ENCODE measurements at places on chromosomes 7 and 10.

DNA sequence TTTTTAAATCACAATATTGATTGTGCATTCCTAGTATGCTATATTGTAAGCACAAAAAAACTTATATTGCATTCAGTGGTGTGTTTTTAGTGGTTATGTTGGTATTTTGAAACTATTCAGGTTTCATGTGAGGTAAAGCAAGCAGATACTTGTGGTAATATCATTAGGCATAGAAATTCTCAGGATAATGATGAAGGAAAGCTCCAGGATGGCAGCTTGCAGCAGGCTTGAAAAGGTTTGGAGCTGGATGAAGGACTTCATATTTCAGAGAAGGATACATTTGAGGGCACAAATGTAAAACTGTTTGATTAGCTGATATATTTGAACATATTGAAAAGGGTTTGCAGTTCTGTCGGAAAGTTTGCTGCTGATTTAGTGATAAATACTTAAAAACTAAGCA is 17.5 kb downstream of the TRIM24 start:
- no peak for DNase-seq

DNA sequence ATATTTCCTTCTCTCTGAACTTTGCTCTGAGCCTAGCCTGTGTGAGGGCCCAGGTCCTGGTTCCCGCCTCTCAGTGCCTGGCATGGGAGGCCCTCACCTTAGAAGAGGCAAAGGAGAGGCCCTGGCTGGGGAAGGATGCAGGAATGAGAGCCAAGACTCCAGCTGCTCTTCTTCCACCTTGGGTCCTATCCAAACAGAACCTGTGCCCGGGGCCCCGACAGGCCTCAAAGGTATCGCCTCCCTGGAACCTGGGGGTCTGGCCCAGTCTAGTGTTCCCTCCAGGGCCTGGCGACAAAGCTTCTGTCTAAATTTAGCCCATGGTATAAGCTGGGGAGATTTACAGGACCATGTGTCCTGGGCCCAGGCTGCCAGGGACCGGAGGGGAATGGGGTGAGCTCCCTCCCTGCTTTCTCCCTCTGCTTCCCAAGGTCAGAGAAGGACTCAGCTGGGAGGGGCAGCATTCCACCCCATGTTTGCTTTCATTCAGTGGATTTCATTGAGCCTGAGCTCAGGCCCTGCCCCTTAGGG is 12.0 kb upstream of the CRHR2 start:
- DNase-seq = no peak

GRCh38 chr10:75660823-75661222 is 229.4 kb downstream of the LRMDA start:
- DNase-seq = no peak

DNA sequence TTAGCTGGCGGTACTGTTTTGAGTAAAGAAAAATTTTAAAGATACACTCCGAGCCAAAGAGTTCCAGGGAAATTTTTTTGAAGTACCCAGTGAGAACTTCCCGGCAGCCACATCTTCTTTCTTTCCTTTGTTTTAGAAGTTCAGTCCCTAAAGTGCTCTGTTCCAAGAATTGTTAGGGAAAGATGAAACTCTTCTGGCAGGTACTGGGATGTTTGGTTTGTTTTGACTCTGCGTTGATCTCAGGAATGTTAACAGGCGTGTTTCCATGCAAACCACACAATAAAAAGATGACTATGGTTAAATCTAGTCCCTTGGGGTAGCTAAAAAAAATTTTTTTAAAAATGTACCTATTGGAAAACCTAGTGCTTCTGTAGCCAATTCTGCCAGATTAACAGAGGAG is 224.7 kb upstream of the PHYHIPL start:
- peak; percentile 68 for DNase-seq

DNA sequence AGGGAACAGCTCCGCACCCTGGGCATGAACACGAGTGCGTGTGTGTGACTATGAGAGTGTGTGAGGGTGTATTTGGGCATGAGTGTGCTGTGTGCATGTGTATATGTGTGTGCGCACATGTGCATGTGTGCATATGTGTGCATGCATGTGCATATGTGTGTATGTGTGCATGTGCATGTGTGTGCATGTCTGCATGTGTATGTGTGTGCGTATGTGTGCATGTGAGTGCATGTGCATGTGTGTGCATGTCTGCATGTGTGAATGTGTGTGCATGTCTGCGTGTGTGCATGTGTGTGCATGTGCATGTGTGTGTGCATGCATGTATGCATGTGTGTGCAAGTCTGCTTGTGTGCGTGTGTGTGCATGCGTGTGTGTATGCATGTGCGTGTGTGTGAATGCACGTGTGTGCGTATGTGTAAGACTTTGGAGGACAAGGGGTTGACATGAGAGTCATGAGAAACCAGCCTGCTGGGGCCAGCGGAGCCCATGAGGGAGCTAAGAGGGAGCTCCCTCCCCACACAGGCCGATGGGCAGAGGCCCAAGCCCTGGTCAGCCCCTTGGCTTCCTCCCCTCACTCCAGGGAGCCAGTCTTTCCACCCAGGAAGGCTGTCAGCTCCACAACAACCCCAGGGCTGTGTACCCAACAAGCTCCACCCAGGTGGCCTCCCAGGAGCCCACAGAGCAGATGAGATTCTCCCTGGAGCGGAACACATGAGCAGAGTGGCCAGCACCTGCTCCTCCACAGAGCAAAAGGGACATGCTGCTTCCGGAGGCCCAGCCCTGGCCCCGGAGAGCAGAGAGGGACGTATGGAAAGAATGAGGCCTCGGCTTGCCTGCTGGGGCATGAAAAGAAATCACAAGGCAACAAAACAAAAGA is 142.5 kb upstream of the PPP2R2D start:
- DNase-seq = no peak

DNA sequence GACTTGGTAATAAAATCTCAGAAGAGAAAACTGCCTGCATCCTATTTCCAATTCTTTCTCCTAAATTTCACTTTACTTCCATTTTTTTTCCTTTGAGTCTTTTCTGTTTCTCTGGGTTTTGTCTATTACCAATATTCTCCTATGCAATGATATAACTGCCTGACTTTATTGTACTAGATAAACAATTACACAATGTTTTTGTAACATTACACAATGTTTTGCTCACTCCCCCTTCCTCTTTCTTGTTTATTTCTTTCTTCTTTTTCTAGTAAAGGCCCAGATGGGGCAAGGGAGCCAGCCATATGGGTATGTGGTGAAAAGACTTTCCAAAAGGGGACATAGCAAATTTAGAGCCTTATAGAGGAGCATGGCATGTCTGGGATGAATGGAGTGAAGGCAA is 278.7 kb upstream of the PHYHIPL start:
- no peak for DNase-seq

- DNase-seq = peak; percentile 3
Measured at GRCh38 chr7:15288741-15289140, 273.1 kb downstream of the AGMO start.

DNA sequence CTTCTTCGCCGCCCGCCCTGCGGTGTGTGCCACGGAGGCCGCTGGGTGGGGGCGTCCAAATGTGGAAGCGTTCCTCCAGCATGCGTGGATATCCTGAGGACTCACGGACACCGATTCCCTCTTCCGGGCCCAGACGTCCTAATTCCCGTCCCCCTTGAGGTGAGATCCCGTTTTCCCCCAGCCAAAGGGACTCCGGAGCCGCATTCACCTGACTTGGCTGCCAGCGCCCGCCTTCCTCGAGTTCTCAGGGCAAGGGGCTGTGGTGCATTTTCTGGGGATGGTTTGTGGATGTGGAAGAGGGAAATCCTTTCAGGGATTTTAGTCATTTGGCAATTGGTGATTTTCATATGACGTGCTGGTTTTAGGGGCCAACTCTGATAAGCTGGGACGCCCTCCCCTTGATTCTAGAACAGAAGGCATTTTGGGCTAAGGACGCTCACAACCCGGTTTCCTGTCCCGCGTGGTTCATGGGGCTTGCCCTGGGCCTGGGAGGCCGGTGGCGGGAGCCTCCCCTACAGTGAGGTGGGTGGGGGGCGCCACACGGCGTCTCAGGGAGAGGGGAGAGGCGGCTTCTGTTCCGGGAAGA is 165.4 kb downstream of the ACTR3B start:
- no peak for DNase-seq

DNA sequence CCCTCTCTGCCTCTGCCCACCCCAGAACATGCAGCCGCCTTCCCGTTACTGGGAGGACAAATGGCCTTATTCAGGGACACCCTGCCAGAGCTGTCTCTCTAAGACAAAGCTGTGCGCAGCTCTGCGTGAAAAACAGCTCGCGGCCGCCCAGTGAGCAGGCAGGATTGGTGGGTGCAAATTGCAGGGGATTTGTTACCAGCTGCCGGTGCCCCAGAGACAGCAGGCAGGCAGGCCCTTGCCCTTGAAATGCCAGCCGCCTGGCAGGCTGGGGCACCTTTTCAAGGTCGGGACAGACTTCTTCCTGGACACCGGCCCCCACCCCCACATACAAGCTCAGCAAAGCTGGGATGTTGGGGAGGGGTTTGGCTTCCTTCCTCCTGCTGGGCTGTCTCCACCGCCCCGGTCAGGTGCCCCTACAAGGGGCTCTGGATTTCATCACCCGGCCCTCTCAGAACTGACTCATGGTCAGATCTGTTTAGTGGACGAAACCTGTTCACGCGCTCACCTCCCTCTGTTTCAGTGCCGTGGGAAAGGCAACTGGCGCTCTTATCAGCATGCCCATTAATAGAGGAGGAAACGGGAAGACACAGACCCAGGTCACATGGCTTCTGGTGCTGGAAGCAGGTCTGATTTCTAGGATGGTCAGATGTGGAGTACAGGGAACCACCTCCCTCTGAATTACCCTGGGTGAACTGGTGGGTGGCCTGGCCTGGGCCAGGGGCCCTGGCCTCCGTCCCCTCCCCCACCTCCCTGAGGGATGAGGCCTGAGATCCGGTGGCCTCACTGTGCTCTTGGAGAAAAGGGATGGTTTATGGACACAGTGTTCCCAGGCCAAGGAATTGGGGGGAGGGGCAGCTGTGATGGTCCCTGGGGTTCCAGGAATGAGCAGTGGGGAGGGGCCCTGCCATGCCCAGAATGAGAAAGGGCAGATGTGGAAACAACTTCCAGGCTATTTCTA is 123.9 kb upstream of the PPIF start:
- DNase-seq = no peak

DNA sequence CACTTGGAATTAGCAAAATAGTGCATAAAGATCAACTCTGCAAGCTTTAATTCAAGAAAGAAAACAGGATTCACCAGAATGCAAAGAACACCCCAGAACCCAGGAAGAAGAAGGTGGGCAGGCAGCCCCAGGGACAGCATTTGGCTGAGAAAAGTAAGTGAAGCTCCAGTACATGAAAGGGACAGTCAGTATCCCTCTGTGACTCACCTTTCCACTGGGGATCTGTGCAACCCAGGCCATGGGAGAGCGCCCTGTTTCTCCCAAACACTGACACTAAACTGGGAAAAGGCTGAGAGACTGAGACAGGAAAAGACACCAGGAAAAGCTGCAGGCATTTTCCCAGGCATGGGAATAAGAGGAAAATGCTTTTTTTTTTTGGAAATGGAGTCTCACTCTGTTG is 28.2 kb downstream of the SNX13 start:
- DNase-seq = peak; percentile 2

DNA sequence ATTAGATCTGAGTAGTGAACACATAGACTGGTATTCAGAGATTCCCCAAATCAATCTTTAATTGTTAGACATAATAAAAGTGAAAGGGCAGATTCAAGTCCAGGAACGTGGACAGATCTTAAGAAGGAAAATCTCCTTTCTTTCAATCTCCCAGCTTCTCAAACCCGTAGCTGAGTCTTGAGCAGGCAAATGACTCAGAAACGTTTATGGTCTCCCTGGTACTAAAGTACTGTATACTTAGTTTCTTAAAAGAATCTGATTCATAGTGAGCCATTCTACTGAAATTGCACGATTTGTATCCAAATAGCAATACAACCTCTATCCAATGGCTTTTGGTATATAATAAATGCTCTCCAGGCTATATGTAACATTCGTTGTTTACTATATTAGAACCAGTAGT is 140.4 kb upstream of the RHEB start:
- DNase-seq = peak; percentile 70

DNA sequence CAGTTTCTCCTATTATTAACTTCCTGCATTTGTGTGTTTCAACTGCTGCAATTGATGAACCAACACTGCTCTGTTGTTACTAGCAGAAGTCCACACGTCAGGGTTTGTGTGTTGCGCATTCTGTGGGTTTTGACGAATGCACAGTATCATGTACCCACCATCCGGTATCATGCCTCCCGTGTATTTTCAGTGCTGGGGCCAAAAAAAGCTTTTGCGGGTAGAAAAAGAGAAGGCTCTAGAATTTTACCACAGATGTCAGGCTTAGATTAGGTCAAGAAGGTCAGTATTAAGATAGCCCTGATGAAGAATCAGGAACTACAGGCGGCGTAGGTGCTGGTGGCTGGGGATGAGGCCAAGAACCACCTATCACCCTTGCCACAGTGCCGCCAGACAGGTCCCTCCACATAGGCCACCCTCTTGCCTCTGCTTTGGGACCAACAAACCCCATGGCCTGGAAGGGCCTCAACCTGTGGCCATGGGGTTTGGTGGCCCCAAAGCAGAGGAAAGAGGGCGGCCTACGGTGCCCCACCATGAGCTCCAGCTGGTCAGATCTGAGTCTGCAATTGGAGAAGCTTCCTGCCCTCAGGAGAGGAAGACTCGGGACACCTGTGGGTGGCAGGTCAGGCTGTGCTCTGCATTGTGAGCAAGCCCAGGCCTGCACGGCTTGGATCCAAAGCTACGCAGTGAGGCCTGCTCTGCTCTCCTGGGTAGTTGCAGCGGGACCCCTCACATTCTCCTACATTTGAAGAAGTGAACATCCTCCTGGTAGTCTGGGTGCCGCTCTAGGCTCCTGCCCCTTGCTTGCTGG is 71.9 kb downstream of the MKI67 start:
- no peak for DNase-seq

- no peak for DNase-seq
Measured at GRCh38 chr10:71577345-71577744, 142.2 kb downstream of the C10orf105 start.

- DNase-seq = no peak
Measured at GRCh38 chr7:36966039-36966438, 241.7 kb upstream of the AOAH start.

DNA sequence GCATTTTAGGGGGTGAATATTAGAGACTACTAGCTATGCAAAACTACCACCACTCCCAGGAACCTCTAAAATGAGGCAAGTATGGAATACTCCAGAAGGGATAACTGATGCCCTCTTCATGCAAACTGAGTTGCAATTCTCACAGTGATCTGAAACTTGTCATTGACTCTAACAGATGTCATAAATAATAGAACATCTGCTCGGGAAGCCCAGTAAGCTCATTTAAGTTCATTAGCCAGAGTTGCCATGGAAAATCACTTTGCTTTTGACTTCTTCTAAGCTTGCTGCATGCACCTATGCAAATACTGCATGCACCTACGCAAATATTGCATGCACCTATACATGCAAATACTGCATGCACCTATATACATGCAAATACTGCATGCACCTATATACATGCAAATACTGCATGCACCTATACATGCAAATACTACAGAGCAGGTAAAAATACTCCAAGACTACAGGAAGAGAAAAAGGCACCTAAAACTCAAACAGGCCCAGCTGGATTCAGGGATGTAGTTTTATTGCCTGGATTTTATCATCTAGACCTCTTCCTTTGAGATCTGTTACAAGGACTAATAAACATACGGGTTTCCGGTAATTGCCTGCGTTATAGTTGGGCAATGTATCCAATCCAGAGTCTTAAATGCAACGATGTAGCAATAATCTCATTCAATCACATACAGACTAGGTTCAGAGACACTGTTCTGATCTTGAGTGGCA is 1061.1 kb upstream of the AUTS2 start:
- DNase-seq = no peak

GRCh38 chr10:111102359-111102837 is 25.6 kb downstream of the ADRA2A start:
- DNase-seq = no peak

- no peak for DNase-seq
Measured at GRCh38 chr7:80047032-80047431, 87.6 kb upstream of the GNAI1 start.
